ENCODE measurements at places on chromosomes 12 and 14. TPM values are rescaled to one million over a fixed set of nuclear protein-coding genes. Genes with fewer than 3 reads are reported as not detected.

The MYH7 gene
- not detected for total RNA-seq

The GPR65 gene
- total RNA-seq, result 0.04 TPM

The APOF gene
- total RNA-seq, result 0.09 TPM

The C14orf132 gene
- not detected for total RNA-seq

The DPF3 gene
- 1.7 TPM for total RNA-seq

The CELA1 gene
- not detected for total RNA-seq

Data from K562 (cell line).